ENCODE measurements at places on chromosomes 6 and 20.

GRCh38 chr6:129893640-129894039 is 32.5 kb upstream of the TMEM244 start:
- no peak for DNase-seq

DNA sequence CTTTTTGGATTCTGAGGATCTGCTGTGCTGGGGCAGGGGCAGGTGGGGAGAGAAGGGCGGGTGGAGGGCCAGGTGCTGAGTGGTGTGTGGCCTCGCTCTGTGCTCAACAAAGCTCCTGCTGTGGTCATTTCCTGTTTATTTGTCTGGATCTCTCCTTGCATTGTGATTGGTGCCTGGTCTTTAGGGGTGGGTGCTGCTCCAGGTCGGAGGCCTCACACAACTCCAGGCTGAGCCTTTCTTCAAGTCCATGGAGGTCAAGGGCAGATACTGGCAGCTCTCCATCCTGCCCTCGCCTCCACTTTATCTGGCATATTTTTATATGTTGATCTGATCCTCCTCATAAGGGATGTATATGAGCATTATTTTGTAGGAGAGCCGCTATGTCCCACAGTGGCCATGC is 36.2 kb downstream of the HLA-F start:
- no peak for DNase-seq

DNA sequence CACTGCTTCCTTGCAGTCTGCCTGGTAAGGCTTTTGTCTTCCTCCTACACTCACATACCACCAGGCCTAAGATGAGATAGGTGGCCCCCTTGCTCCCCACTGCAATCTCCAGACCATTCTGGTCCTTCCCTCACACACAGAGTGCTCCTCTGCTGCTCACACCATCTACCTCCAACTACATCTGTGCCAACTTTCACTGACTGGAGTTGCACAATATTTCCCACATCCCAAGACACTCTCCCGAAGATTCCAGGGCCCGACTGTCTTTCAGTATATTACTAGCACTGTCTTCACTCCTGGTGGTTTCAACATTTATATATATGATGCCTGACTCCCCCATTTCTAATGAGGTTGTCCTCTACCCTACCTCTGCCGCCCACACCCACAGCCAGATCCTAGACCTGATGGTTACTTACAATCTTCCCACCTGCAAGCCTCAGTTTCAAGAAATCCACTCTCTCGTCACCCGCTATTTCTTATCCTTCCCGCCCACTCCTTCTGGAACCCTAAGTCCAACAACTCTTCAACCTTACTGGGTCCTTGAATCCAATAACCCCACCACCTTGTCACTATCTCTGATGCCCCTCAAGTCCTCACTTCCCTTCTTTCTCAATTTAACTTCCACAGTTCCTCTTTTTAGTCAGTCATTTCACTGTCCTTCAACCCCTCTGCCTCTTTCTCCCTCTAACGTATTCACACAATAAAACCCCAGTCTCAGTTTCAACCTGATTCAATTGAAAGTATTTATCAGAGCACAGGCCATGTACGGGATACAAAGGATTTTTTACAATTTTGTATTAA is 21.6 kb downstream of the RALGAPA2 start:
- DNase-seq = no peak

- no peak for DNase-seq
Measured at GRCh38 chr20:47484303-47484702, 17.4 kb upstream of the NCOA3 start.

DNA sequence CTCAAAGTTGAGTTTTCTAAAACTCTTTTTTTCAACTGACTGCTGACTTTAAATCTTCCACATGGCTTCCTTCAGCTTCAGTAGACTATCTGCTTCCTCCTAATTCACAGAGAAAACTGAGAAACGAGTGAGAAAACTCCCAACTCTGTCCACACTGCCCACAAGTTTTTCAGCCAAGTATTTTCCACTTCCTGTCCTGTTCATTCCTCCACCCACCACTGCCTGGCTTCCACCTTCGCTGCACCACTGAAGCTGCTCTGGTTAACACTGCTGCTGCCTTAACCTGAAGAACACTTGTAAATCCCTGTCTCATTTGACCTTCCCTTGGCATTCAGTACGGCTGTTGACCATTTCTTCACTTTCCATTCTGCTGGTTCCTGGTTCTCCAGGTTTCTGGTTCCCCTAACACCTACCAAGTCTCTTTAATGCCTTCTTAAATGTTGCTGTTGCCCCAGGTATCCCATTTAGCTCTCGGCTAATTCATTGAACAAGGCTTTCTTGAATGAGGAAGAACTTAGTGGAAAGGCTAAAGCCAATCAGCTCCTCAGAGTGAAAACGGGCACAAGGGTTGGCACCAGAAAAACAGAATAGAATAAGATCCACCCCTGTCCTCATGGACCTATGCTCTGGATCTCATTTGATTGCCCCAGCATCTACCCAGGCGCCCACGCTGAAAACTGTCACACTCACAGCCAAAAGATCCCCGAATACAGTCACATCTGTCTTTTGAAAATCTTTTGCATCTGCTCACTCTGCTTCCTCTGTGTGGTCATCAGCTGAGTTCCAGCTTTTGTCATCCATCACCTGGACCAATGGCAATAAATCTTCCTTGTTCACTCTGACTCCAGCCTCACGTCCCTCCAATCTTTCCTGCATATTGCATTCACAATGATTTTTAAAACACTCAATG is 104.4 kb upstream of the TAB2 start:
- DNase-seq = no peak

- DNase-seq = no peak
Measured at GRCh38 chr6:149129371-149130077, 188.0 kb upstream of the TAB2 start.

DNA sequence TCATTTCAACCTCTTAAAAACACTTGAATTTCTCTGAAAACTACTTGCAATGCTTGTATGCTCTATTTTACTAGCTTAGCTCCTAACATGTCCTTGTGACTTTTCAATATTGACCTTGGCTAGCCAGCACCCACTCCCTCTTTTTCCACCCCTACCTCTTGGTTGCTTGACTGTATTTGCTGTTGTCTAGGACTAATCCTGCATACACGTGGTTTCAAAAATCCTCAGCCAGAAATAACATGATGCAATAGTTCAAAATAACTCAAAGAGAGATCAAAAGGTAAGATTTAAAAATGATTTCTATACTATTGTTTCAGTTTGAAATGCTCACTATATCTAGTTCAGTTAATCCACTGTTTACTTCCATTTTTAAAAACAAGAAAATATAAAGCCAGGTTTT is 102.3 kb upstream of the TBX18 start:
- DNase-seq = no peak

DNA sequence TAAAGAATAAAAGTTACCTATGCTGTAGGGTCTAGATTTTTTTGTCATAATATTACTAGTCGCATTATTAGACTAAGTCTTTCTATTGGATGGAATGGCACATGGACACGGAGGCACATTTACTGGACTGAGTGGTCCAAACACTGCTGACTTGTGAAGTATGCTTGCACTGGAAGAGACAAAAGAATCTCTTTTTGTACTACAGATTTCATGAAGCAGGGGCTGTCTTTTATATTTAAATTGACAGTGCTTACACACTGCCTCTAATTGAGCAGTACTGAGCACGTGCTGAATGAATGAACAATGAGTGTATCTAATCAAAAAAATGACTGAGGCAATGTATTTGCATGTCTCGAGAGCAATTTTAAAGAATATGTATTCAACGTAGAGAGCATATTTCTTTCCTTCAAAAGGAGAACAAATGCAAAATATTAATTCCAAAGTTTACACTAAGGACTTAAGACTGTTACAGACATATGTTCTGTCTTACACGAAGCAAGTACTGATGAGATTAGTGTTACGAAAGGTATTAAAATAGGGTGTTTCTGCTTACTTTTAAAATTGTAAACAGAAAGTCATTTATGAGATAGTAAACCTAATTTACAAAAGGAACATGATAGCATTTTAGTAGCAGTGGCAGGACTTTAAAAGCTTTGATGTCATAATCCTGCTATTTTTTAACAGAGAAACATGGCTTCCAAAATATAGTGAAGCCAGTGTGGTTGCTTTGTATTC is 8.3 kb downstream of the ELOVL2 start:
- no peak for DNase-seq

DNA sequence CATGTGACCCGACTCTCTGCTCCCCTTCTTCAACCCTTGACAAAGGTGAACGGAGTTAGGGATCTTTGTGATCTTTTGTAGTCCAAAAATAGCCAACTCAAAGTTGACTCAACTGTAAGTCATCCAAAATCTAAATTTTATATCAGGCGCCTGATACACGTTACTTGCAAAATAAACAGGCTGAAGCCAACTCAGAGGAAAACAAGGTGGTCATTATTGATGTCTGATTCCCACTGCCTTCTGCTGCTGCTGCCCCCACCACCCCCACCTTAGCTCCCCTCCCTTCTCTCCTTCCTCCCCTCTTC is 13.2 kb upstream of the RNF8 start:
- no peak for DNase-seq

DNA sequence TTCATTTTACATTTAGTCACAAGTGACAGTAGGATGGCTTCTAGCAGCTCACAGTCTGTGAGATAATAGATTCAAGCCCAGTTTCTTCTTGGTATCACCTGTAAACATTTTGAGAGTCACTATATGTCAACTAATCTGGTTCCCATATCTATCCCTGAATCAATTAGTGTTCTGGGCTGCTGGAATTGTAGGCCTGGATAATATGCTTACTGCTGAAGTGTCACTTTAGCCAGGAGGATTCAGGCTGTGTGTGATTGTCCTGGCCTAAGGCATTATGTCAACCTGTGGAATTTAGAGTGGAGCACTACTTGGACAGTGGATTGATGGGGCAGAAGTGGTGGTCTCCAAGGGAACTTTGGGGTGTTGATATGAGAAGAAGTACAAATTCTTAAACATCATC is 1071.8 kb upstream of the CITED2 start:
- no peak for DNase-seq

DNA sequence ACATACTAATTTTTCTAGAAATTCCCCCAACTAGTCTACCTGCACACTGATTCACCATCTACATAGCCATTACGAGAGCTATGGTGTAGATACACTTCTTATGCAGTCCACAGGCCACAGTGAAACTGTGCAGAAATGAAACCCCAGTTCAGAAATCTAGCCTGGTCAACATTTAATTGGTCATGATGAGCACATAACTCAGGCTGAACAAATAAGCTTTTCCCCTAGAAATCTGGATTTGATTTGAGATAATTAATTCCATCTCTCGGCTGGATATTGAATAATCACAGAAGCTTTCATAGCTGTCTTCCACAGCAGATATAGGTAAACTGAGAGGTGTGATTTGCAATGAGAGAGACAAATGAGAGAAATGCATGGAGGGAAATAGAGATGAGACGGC is 22.6 kb upstream of the TINAG start:
- DNase-seq = no peak

GRCh38 chr6:42821846-42822245 is 40.0 kb downstream of the BICRAL start:
- no peak for DNase-seq

DNA sequence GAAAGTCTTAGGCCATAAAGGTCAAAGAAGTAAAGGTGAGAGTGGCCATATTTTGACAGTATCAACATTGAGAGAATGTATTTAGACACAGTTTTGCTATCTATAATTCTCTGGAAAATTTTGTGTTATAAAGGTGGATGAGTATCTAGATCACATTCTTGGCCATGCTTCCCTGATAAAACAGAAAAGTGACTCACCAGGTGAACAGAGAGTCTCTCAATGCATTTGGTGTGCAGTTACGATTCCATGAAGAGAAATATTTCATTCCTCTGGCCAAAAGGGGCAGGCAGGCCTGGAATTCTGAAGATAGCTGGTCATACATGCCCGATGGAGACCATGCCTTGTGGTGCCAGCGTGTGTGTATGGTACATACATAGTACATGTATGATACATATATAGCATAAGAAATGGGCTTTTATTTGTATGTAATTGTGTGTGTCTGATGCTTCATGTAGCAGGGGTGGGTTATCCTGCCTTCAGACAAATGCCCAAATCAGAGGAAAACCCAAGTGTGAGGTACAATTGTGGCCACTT is 164.0 kb downstream of the SOBP start:
- DNase-seq = no peak

GRCh38 chr20:56595746-56596475 is 33.2 kb upstream of the TFAP2C start:
- DNase-seq = no peak

GRCh38 chr6:118501765-118502164 is 46.3 kb upstream of the PLN start:
- DNase-seq = no peak

DNA sequence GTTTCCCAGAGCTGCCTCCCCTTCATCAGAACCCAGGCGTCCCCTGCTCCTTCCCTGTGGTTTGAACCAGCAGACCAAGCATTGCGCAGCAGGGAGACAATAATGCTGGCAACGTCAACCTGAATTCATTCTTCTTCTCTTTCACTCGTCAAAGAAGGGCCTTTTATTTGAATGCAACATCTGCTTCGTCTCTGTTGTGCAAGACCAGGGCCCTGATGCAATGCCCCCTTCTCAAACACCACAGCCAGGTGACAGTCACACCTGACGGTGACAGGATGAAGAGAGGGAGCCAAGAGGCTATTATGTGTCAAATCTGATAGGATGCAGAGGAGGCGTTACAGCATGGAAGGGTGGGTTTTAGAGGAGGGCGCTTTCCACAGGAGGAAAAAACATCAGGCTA is 8.0 kb downstream of the INSM1 start:
- no peak for DNase-seq

DNA sequence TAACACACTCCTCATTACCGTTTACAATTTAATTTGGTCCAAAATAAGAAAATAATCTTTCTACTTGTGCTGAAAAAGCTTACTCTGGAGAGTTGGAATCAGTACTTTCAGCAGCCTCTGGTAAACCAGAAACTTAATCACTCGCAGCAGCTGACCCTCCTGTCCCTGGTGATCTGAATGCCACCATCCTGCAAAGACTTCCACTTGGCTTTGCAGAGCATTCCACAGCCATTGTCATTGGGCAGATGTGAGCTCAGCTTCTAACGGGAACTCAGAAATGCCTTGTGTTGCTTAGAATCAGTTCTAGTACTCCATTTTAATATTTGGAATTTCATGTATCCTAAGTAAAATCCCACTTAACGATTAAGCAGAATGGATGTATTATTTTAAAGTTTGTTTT is 59.7 kb downstream of the PHACTR1 start:
- no peak for DNase-seq

DNA sequence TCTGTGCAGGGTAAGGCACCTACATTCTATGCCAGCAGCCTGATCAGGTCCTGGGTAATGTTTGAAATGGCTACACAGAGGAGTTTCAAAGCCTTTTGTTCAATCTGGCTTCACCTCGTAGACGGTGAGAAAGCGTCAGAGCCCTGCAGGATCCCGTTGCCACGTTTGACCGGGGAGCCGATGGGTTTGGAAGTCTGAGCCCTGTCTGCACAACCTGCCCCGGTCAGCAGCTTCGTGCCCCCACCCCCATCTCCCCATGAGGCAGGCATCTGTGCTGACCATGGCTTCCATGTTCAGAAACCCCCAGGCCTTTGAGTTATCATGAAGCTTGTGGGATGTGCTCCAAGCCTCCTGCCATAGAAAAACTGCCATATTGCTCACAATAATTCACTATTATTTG is 63.9 kb downstream of the PTPN1 start:
- DNase-seq = no peak

DNA sequence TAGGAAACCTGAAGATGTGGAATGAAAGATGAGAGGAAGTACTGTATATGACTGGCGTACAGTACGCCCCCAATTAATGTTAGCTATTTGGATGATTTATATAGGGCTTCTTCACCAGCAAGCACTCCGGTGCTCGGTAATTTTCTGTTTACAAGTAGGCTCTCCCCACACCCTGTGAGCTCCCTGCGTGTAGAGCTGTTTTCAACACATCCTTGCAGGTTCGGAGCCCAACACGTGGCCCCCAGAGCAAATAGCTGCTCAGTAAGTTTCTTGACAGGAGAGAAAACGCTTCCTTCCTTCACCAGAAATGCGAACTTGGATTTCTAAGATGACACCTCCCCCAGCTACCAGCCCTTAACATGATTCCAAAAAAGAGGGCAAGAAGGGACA is 1.2 kb upstream of the RAB22A start:
- no peak for DNase-seq
